ENCODE measurements at places on chromosomes 3 and 15.

DNA sequence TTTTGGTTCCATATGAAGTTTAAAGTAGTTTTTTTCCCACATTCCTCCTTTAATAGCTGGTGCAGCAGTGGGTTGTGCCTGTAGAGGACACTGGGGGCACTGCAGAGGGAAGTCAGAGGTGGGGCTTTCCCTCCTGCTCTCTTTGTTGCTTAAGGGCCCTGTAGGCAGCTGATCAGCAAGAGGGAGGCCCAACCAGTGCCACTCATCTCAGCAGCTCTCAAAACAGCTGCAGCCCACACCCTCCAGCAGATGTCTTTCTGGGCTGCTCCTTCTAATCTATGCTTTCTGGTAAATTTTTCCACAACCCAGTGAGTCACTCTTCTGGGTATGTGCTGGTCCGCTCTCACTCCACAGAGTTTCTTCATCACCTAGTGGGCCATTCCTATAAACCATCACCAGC lies 263.8 kb downstream of the FEZF2 start:
- DNase-seq, result no peak

DNA sequence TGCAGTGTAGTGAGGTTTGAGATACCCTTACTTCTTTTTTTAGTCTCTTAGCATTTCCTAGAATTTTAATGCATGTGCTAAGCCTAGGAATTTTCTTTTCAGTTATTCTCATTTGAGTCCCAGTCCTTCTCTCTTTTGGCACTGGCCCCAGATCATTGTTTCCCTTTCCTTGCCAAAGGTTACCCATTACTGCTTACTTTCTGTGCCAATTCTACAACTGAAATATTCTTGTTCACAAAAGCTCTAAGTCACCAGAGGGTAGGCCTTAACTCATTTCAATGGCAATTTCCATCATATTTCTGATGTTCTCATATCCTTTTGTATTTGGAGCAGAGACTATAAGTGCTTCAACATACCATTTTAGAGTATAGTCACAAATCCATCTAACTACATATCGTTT lies 199.6 kb upstream of the CBLB start:
- DNase-seq, result no peak

- no peak for DNase-seq
Measured at GRCh38 chr15:38211811-38212210, 40.8 kb upstream of the SPRED1 start.

DNA sequence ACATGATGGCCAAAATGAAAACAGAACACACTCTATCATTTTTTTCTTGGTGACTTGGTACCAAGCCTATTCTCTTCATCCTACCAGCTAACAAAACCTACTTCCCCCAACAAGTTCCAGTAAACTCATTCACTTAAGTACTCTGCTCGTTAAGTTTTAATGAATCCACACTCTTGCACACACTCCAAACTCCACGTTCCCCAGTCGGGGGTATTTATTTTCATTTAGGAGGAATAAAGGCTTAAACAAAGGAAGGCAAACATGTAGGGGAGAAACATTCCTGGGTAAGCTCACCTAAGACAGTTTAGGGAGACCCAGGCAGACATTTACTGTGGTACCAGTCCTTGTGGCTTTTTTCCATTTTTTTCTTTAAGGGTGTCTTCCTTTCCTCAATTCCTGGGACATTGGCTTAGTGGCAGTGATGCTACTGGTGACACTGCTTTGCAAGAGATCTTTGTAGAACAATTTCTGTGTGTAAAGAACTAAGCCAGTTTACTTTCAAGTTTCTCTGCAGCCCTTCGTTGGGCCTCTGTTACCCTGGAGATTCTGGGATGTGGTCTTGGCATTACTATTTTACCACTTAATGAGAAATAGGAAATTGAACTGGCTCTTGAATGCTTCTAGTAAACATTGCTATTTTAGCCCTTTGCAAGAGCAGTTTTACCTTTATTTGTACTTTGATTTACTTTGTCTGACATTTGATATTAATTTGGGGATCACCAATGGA lies 117.3 kb upstream of the C15orf61 start:
- DNase-seq, result no peak

Measured in cortex of kidney (tissue), 1 donor.